Stimulated activated CD8-positive, alpha-beta memory T cell treated with anti-CD3 and anti-CD28 coated beads, Interleukin-7, amount 100 ng/mL, for 1 hour (primary cell): ENCODE measurements at places on chromosomes 3 and 15.

DNA sequence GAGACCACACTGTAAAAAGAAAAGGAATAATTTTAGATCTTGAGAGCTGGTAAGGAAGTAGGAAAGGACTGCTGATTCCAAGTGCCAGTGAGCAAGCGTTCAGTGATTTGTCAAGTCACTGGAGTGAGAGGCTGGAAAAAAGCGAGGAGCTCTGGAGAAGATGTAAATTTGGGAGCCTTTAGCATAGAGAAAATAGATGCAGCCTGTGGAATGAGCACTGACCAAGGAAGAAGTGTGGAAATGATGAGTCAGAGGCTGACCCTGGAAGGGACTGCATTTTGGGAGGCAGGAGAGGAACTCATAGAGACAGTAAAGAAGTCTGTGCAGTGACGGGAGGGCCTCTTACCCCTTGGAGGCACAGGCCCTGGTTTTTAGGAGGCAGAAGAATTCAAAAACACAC is 17.1 kb upstream of the ABTB1 start:
- DNase-seq = no peak

DNA sequence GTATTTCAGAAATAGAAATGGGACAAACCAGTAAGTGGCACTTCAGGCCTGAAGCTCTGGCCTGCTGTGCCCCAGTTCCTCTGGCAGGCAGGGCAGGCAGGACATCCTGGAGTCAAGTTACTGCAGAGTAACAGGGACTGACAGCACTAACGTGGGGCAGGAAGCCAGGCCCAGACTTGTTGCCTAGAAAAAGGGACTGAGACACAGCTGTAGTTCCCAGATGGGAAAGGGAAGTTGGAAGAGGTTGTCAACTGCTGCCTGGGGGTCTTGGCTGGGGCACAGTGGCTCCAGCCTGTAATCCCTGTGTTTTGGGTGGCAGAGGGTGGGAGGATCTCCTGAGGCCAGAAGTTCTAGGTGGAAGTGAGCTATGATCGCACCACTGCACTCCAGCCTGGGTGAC is 171.9 kb downstream of the FMN1 start:
- no peak for DNase-seq

GRCh38 chr15:79874242-79874641 is 22.6 kb downstream of the MTHFS start:
- no peak for DNase-seq

GRCh38 chr3:123386477-123387040 is 62.3 kb downstream of the ADCY5 start:
- no peak for DNase-seq

DNA sequence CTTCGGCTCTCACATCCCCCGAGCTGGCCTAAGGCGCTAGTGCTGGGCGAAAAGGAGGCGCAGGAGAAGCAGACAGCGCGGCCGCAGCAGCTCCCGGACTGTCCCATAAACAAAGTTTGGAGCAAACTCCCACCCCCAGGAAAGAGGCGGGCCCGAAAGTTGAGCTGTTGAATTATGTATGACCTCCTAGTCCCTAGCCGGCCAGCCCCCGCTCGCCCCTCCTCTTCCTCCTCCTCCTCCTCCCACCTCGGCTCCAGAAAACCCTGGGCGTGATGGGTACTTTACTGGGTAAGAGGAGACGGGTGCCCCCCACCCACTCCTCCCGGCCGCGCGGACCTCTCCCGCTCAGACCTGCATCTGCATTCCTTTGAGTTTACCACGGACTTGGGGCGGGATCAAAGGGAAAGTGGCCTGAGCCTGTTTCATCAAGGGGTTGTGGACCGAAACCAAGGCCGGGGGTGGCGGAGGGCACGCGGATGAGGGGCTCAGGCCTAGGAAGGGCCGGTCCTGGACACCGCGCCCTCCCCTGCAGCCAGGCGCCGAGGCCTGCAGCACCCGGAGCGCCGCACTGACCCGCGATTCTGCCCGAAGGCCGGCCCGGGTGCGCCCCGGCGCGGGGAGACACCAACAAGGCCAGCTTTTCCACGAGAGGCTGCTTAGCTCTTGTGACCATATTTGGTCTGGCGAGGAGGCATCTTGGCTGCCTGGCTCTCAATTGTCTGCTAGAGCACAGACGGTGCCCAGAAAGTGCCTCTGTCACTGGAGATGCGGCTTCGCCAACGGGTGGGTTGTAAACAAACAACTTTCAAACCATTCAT is at the start of gene WWTR1:
Gene WWTR1, minus strand, starts transcription at position 100 of the 818 bp plus-strand sequence. CDS start 719 bp downstream, outside the sequence.
- DNase-seq = no peak

DNA sequence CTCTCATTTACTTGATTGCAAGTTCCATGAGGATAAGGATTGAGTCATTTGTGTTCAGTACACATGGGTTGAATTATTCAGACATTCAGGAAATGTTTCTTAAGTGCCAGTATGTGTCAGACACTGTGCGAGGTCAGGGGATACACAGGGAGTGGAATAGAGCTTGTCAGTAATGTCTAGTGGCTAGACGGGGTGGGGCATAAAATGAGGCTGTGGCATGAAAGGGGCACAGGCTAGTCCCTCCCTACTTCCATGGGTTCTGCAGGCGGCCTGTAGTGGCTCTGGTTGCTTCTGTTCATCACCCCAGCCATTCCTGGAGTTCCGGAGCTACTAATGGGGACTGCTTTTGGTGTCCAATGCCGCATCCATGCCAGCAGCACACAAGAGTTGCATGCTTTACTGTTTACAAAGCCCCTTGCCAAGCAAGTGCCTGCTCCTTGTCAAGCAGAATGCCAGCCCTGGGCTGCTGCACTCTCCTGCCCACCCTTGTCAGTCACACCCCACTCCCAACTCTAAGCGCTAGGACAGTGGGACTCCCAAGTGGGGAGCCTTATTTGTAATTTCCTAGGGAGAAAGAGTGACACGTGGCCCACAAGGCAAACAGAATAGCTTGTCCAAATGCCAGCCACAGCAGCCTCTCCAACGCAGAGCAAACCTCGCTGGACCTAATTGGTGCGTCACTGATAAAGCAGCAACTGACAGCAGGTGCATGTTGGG is 70.8 kb downstream of the RAB11A start:
- no peak for DNase-seq

GRCh38 chr3:133836497-133837158 is 31.0 kb downstream of the SRPRB start:
- DNase-seq = no peak
